ENCODE measurements at places on chromosomes 13 and 19.

DNA sequence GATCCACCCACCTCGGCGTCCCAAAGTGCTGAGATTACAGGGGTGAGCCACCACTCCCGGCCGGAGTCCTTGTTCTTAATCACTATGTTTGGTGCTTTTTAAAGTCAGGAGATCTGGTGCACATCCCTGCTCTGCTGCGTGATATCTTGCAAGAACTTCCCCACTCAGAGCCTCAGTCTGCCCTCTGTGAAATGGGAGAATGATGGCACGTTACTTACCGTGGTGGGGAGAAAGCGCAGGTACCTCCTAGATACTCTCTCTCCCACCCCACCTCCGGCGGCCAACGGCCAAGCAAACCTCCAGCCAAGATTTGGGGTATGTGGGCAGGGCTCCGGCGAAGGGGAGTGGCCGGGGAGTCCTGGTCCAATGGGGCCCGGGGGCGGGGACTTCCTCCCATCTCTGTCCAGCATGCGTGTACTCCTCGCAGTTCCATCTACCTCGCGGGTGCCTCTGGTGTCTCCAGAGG is at the start of gene RYR1:
RYR1 (plus strand) TSS at position 424 of the 466 bp plus-strand sequence. CDS start 139 bp downstream, outside the sequence.
- no peak for DNase-seq

DNA sequence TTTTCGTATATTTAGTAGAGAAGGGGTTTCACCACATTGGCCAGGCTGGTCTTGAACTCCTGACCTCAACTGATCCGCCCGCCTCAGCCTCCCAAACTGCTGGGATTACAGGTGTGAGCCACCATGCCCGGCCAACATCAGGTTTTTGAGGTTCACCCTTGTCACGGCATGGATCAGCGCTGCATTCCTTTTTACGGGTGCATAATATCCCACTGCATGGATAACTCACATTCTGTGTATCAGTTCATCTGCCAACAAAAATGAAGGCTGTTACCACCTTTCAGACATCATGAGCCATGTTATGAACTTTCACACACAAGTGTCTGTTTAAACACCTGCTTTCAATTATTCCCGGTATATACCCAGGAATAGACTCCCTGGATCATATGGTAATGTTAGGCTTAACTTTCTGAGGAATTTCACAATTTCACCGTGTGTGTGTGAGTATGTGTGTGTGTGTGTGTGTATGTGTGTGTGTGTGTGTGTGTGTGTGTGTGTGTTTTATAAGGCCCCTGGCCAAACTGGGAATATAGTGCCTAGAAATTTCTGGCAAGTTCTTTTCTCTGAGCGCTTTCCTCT is 52.2 kb downstream of the AP1M1 start:
- DNase-seq: no peak

DNA sequence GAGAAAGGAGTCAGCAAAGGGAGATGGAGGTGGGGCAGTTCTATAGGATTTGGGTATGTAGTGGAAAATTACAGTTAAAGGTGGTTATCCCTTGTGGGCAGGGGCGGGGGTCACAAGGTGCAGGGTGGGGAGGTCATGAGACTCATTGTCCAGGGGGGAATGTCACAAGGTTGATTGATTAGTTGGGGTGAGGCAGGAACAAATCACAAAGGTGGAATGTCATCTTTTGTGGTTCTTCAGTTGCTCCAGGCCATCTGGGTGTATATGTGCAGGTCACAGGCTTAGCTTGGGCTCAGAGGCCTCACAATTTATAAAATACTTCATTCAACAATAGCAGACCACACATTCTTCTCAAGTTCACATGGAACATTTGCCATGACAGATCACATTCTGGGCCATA is 109.6 kb downstream of the ATP11A start:
- no peak for DNase-seq

DNA sequence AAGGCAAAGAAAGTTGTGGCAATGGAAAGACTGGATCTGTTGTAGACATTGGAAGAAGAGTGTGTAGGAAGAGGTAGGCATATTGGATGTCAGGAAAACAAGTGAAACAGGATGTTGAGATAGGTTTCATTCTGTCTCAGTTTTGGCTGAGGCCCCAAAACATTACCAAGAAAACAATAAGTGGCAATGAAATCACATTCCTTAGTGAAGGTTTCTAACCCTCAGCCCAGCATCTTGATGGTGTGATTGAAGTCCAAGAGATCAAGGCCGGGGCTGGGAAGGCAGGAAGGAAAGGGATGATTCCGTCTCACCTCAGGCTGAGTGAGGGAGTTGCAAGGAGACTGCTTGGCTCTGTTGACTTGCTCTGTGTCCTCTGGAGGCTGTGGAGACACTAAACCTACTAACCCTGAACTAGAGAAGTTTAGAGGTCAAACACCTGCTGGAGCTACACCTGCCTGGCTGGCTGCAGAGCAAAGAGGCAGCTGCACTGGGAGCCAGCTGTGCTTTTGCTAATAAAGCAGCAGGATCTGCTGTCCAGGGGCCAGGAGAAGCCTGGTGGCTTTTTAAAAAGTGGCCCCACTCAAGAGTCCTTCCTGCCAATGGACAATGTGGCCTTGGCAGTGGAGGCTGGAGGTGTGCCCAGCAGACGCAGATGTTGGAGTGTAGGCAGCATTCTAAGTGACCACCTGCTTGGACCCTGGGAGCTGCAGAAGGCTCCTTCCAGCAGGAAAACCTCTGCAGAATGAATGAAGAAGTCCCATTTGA is 53.6 kb downstream of the DGKH start:
- DNase-seq: no peak

GRCh38 chr13:25371158-25371874 is 458 bp upstream of the ATP8A2 start:
- peak; percentile 55 for DNase-seq

DNA sequence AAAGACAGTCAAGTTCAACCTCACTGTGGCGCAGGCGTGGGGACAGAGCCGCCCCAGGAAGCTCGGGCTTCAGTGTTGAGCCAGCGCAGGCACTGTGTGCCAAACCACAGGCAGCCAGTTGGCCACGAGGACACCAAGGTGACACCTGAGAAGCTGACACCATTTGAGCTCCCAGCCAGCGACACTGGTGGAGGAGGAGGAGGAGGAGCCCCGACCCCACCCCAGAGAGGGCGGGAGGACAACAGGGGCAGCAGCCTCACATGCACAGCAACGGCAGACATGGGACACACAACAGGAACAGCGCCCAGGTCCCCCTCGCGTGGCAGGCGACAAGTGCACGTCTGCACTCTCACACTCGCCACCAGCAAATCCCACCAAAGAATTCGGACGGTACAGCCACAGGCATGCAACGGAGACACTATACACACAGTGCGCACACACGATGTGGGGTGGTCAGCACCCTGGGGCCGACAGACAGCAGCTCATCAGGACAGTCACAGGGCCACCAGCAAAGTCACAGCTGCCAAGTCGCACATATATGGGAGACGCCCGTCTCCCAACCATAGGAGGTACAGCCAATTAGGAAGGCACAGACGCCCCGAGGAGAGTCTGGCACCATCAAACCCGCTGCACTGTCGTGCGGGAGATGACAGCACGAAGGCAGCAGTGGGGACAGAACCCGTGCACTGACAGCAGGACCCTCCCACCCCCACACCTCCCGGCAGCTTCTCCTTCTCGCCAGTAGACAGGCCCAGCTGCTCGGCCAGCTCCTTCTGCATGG is 3.4 kb downstream of the EIF3G start:
- no peak for DNase-seq

GRCh38 chr19:27966390-27966816 is 1246.5 kb downstream of the UQCRFS1 start:
- peak; percentile 4 for DNase-seq

DNA sequence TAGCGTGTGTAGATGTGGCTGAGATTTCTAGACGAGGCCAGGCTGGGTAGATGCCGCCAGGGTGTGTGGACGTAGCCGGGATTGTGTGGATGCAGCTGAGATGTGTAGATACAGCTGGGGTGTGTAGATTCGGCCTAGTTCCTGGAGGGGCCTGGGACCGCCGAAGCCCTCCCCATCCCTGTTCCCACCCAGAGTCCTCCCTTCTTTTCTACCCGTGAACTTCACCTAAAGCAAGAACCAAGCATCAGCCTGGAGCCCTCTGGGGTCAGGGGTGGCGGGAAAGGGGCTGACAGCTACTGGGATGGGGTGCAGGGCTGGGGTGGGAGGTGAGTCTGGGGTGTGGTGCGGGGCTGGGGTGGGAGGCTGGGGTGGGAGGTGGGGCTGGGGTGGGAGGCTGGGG is 768 bp downstream of the TMPRSS9 start:
- DNase-seq: no peak

- no peak for DNase-seq
Measured at GRCh38 chr19:34313188-34313587, 51.8 kb upstream of the GPI start.

DNA sequence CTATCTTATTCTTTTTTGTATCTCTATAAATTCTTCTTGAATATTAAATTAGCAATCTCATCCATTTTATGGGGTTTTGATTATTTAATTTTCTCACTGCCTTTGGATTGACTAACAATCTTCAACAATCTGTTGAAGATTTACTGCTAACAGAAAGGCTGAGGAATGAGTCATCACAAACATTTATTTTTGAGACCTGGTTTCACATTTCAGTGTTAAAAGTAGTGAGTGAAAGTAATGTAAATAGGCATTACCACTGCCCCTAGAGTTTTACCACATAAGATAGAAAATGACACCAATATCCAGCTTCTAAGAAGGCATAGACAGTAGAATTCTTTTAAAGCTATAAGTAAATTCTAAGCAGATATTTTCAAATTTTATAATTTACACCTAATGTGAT is 472.8 kb downstream of the OLFM4 start:
- no peak for DNase-seq

DNA sequence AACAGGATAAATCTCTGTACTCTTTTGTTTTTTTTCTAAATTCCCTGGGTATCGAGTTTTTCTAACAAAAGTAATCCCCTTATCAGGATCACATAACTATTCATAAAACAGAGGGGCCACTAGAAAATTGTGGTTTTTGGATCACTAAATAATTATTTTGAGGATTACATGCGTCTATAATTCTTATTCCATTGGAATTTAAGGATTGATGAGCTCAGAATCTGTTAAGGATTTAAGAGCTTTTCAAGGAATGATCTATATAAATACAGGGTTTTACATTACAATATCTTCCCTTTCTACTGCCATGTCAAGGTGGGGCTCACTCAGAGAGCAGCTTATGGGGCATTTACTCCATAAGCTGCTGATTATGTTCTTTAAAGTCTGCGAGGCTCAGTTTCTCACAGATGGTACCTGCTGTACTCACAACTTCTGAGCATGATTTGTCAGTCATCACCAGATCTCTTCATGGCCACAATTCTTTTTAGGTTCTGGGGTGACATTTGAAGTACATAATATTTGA is 449.8 kb downstream of the PCDH17 start:
- no peak for DNase-seq

DNA sequence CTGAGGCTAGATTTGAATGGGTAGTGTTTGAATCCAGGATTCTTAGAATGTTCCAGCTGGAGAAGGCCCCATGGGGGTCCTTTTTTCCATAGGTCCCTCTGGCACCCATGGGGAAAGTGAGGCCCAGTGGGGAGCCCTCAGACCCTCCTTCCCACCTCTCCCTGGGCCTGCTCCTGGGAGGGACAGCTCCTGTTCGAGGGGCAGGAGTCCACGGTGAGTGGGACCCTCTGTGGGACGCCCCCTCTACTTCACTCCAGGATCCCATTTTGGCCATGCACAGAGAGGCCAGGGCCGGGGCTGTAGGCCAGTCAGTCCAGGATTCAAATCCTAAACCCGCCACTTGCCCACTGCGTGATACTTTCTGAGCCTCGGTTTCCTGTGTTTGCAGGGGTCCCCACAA is 7.6 kb downstream of the MEF2B start:
- no peak for DNase-seq

- DNase-seq: no peak
Measured at GRCh38 chr19:30304540-30304939, 67.6 kb upstream of the ZNF536 start.

DNA sequence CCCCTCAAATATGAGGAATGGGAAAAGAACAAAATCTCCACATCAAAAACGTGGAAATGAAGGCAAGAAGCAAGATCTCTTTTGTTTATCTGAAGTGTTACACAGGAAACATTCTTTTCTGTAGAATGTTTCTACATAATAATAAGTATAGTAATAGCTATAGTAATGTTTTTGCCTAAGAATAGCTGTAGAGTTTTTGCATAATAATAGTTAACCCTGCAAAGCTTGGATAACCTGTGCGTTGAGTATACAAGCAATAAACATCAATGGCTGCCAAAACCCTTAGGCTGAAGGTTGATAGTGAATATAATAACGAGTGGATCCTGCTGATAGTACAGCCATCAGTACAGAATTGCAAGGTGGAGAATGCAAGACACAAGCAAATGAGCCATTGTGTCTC is 11.1 kb upstream of the LILRA5 start:
- DNase-seq: no peak

GRCh38 chr19:1040476-1041271 is 767 bp downstream of the ABCA7 start:
- peak; percentile 98 for DNase-seq

GRCh38 chr13:49932066-49932465 is 4.1 kb downstream of the SPRYD7 start:
- DNase-seq: no peak

- DNase-seq: no peak
Measured at GRCh38 chr19:38713227-38713649, 31.0 kb downstream of the CAPN12 start.

DNA sequence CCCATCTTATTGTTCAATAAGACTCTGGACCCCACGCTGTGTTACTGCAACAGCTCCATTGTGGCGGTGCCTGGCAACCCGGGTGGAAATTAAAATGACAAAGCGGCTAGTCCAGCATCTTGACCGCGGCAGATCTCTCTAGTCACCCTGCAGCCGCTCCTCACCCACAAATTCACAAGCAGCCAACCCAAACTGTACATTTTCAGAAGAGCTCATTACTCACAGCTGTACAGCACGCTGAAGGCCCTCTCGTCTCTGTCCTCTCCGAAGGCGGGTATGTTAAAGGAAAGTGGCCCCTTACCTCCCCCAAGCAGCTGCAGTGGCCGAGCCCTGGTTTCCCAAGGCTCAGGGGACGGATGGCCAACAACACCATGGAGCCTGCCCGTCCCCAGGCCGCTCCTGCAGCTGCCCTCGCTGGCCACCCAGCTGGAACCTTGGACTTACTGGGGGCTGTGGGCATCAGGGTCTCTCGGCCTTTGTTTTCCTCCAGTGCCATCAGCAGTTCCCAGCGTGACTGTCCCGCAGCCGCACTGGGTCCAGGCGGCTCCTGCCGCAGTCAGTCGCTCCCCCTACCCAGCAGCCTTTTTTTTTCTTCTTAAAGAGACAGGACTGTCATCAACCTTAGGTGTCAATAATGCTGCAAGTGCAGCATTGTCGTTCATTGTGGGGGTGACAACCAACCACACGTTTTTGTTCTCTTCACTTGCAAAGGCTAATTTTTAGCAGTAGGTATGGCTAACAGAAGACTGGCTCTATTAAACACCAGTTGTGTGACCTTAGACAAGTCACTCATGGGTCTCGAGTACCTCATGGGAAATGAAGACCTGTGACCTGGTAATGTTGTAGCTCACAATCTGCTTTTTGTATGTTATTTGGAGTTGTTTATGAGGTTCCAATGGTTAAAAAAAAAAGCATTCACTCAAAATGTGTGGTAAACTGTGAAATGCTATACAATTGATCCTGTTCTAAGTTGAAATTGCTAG is at the start of gene SACS:
SACS (minus strand) TSS at position 532 of the 983 bp plus-strand sequence. CDS start 22,463 bp downstream, outside the sequence.
- no peak for DNase-seq

- no peak for DNase-seq
Measured at GRCh38 chr13:107118506-107118905, 550.6 kb upstream of the ARGLU1 start.

GRCh38 chr13:40333226-40333625 is 333.2 kb downstream of the FOXO1 start:
- peak; percentile 5 for DNase-seq

- DNase-seq: no peak
Measured at GRCh38 chr19:34363094-34363493, 1.9 kb upstream of the GPI start.

- DNase-seq: no peak
Measured at GRCh38 chr13:78680115-78680561, 21.2 kb upstream of the OBI1 start.

Measured in erythroblast (primary cell).